ENCODE measurements at places on chromosomes 7 and 10. TPM values are rescaled to one million over a fixed set of nuclear protein-coding genes. Genes with fewer than 3 reads are reported as not detected.

DNA sequence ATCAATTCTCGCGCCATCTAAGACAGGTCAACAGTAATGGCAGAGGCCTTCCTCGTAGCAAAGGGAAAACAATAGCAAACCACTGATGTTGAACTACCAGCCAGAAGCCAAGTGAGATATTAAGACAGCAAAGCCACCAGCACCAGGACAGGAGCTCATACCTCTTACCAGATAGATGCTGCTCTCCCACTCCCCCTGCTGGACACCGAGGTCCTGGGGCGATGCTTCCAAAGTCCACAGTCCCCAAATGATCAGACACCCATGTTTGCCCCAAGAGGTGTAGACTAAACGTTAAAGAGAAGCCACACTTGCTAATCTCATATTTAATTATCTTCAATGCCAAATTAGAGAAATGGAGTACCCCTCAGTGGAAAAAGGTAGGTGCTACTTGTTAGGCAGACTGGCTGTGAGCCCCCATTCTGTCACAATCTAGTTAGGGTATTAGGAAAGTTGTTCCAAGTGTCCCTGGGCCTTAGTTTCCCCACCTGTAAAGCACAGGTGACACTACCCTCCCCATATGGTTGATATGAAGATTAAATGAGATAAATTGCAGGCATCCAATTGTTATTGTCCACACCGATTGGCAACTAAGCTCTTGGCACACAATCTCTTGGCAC is 39.9 kb downstream of the TOMM7 start:
- no peak for ATAC-seq

The SEC61G gene
- total RNA-seq, result 417 TPM

DNA sequence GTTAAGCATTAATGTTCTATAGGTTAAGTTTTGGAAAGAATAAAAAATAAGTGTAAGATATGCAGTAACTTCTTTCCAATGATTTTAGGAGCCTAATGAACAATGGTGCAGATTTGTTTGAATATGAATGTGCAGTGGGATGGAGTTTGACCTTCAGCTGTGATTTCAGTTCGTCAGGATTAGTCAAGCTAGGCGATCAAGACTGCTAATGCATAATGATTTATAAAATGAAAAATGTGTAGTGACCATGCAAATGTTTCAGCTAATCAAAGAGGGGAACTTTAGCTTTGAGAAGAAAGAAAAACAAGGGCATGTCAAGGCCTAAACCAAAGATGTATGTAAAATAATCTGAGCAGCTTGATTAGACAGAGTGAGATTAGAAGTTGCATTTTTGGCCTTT is 208.5 kb downstream of the FOXP2 start:
- no peak for ATAC-seq

GRCh38 chr10:64873959-64874358 is 1352.8 kb downstream of the REEP3 start:
- ATAC-seq, result no peak

The ZNF273 gene
- total RNA-seq, result 7.2 TPM

GRCh38 chr10:58027426-58027825 is 240.3 kb downstream of the IPMK start:
- ATAC-seq, result no peak

DNA sequence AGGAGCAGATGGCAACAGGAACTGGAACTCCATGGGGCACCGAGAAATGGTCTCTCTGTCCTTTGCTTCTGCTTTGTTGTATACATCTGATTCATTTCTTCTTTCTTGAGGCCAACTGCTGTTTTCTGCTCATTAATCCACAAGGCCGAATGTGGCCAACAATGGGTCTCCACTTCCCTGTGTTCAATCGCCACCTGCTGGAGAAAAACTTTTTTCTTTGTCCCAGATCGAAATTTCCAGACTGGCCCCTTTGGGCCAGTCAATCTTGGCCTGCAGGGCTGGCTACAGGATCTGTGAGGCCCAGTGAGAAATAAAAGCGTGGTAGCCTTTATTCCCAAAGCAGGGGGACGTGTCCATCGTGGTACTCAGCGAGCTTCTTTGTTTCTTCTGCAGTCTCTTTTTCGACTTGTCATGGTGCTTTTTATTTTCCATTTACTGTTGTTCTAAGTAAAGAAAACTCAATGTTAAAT is 58.8 kb downstream of the PARP12 start:
- no peak for ATAC-seq

- peak; percentile 72 for ATAC-seq
These were observed 33.3 kb downstream of the CDK14 start for GRCh38 chr7:90629297-90629918.

GRCh38 chr10:88982366-88982765 is 8.2 kb upstream of the FAS start:
- no peak for ATAC-seq

DNA sequence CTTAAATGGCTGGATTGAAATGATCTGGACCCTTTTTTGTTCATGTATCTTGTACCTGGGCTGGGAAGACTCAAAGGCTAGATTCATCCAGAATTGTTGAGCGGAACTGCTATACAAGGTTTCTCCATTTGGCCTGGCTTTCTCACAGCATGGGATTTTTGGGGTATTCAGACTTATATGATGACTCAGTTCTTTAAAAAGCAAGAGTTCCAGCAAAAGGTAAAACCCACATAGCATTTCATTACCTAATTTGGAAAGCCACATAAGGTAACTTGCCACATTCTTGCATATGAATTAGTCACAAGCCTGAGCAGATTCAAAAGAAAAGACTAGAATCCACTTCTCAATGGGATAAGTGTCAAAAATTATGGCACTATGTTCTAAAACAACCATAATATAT is 137.4 kb downstream of the HGF start:
- ATAC-seq, result no peak

GRCh38 chr7:148979827-148980226 is 48.5 kb downstream of the PDIA4 start:
- no peak for ATAC-seq

- ATAC-seq, result no peak
These were observed 5.4 kb downstream of the EMX2 start for GRCh38 chr10:117547716-117548668.

- ATAC-seq, result peak; percentile 31
These were observed 495.6 kb upstream of the KLF6 start for GRCh38 chr10:4280461-4281189.
